ENCODE measurements at places on chromosomes 12 and 14.

DNA sequence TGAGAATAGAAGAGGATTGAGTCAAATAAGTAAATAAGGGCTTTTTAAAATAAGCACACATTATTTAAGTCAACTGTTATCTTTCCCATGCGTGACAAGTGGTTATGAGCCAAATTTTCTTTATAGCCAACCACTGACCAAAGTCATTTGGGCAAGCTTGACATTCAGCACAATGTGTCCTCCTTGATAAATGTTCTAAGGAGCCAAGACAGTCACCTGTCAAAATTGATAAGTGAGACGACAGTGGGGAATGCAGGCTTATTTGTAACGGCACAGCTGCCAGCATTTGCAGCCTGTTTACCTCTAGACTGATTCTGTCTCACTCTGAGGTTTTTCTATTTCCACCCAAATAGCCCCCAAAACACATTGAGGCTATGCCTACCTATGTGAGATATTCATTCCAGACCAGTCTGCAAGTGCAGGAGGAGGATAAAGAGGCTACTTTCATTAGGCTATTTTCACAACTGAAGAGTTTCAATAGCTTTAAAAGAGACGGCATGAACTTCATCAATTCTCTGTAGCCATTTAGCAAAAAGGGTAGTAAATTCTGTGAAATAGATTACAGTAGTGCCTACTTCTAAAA lies 339.5 kb downstream of the PDZRN4 start:
- DNase-seq = no peak

DNA sequence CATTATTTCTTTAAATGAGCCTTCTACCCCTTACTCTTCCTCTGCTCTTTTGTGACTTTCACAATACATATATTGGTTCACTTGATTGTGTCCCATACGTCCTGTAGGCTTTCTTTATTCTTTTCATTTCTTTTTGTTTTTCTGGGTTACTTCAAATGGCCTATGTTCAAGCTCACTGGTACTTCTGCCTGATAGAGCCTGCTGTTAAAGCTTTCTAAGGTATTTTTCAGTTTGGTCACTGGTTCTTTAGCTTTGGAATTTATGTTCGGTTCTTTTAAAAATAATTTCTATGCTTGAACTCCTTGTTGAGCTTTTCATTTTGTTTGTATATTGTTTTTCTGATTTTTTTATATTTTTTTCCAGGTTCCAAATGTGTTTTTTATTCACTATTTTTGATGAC lies 81.9 kb downstream of the E2F7 start:
- no peak for DNase-seq

DNA sequence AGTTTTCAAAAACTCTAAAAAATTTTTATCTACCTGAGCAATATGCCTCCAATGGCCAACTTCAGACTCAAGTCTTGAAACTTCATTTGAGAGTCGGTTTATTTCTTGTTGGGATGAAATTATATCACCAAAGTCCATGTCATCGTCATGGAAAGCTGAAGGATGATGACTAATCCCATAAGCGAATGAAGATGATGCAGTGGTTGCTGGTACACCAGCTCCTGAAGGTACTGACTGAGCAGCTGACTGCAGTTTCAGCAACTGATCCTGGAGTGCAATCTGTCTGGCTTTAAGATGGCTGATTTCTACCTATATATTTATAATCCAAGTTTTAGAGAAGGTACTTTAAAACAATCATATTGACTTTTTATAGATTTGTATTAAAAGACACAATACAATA lies 18.3 kb downstream of the TRIP11 start:
- no peak for DNase-seq

DNA sequence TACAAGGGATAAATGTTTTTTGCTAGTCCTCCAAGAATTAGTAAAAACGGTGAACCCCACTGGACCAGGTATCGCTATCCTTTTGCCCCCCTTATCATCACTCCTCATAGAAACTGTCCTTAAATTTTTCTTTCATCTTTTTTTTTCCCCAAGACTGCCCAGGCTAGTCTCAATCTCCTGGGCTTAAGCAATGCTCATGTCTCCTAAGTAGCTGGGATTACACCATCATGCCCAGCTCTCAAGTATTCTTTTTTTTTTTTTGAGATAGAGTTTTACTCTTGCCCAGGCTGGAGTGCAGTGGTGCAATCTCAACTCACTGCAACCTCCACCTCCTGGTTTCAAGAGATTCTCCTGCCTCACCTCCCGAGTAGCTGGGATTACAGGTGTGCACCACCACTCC lies 9.7 kb downstream of the IRF2BPL start:
- DNase-seq = no peak

DNA sequence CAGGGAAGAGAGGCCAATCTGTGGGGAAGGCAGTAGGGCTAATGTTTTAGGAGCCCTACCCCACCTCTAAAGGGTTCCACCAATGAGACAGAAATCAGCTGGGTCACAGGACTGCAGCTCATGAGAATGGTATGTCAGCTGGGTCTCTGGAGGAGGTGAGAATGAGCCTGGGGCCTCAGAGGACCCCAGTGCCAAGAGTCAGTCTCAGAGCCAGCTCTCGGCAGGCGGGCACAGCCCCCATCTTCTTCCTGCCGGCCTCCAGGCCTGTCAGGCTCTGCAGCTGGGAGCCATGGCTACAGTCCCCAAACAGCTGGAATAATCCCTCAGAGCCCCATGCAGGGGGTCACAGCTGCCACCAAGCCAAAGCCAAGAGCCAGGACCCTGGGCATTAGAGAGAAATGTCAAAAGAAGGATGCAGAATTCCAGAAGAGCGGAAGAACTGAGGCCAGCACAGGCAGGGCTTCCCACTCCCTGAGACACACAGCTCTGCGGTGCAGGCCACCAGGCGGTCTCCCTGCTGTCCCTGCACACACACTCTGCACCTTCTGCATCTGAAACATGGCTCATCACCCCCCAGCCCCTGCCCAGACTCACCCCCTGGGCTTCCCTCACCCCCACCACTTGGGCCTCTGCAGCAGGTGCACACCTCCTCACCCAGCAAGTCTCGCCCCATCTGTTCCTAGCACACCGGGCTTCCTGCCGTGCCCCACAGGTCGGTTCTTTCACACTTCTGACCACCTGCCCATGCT lies 26.0 kb downstream of the ITPK1 start:
- no peak for DNase-seq

GRCh38 chr14:75222208-75222701 lies 45.8 kb upstream of the TMED10 start:
- DNase-seq = peak; percentile 23

DNA sequence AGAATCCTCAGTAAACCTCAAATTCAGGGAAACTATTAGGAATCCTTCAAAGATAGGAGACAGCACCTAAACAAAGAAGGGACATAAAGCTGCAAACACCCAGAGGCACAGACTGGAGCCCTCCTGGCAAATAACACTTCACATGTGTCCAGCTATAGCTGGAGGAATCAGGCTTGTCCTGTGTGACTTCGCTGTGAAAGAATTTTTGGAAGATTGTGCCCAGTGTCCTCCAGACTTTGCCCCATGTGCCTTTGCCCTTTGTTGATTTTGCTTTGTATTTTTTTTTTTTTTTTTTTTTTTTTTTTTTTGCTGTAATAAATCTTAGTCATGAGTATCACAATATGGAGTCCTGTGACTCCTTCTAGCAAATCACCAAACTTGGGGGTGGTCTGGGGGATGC lies 136.8 kb downstream of the KCNH5 start:
- DNase-seq = no peak

- no peak for DNase-seq
These were observed 167.8 kb upstream of the HIF1A start for GRCh38 chr14:61527325-61528100.

DNA sequence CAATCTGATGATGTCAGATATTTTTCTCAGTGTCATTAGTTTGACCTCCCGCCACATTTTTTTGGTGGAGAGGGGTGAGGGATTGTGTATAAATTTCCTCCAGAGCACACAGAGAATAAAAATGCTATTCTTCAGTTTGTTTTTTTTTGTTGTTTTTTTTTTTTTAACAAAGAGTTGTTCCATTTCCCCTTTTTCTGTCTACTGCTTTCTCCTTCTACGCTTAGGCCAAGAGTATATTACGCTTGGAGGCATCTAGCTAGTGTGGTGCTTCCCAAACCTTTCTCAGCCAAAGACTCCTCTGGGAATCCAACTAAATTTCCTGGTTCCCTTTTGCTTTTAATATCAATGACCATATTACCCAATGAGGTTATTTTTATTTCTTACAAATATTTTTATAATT lies 465.6 kb downstream of the ZFP36L1 start:
- DNase-seq = no peak

GRCh38 chr14:51621654-51622053 lies 30.1 kb upstream of the FRMD6 start:
- no peak for DNase-seq

- DNase-seq = no peak
These were observed 20.9 kb upstream of the GNS start for GRCh38 chr12:64780132-64780530.

GRCh38 chr12:113642672-113643071 lies 171.0 kb upstream of the LHX5 start:
- no peak for DNase-seq

GRCh38 chr14:61894452-61895077 lies 132.3 kb downstream of the SNAPC1 start:
- no peak for DNase-seq

- no peak for DNase-seq
These were observed 137.8 kb upstream of the GSC start for GRCh38 chr14:94907626-94908261.

- no peak for DNase-seq
These were observed 233.9 kb downstream of the GXYLT1 start for GRCh38 chr12:41910578-41911320.

- no peak for DNase-seq
These were observed 101.7 kb upstream of the C14orf180 start for GRCh38 chr14:104477666-104478380.

- no peak for DNase-seq
These were observed 8.2 kb upstream of the FOXG1 start for GRCh38 chr14:28758253-28758884.

GRCh38 chr12:124376435-124376834 lies 81.5 kb downstream of the RFLNA start:
- DNase-seq = no peak

DNA sequence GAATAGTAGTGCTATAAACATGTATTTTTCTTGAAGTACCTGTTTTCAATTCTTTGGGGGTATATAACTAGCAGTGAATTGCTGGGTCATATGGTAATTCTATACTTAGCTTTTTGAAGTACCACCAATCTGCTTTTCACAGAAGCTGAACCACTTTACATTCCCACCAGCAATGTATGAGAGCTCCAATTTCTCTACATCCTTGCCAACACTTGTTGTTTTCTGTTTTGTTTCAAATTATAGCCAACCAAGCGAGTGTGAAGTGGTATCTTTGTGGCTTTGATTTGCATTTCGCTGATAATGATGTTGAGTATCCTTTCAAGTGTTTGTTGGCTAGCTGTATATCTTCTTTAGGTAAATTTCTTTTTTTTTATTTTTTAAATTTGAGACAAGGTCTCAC lies 95.7 kb downstream of the PAPLN start:
- DNase-seq = no peak

DNA sequence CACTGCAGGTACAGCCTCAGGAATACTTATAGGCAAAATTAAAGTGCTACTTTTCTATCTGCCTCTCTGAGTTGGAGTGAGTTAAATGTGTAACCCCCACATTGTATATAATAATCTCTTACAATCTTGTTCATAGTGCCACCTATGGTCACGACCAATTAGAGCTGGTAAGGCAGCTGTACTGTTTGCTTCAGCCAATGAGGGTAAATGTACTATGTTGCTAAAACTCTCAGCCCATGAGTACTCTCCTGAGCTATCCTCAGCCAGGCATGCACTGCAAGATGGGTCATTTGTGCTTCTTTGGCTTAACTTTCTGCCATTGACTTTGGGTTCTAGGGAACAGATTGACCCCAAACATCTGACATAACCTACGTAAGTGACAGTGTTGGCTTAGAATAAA lies 15.0 kb upstream of the MDM2 start:
- peak; percentile 44 for DNase-seq

- no peak for DNase-seq
These were observed 259.0 kb downstream of the CCDC59 start for GRCh38 chr12:82099216-82099615.

GRCh38 chr12:130280231-130280630 lies 57.5 kb upstream of the PIWIL1 start:
- DNase-seq = no peak

- no peak for DNase-seq
These were observed 92.3 kb downstream of the ERC1 start for GRCh38 chr12:1083151-1083888.

DNA sequence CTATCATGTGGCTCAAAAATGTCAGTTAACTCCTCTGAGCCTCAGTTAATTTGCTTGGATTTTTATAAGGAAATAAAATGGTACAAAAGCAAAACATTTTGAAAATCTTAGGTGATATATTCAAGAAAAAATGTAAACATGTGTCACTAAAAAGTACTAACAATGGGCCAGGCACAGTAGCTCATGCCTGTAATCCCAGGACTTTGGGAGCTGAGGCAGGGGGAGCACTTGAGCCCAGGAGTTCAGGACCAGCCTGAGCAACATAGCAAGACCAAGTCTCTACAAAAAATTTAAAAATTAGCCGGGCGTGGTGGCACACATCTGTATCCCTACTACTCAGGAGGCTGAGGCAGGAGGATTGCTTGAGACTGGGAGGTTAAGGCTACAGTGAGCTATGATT lies 25.7 kb downstream of the AQP6 start:
- no peak for DNase-seq

GRCh38 chr14:91424813-91425530 lies 7.4 kb upstream of the CCDC88C start:
- no peak for DNase-seq

GRCh38 chr12:25694072-25694471 lies 141.0 kb upstream of the LMNTD1 start:
- no peak for DNase-seq

DNA sequence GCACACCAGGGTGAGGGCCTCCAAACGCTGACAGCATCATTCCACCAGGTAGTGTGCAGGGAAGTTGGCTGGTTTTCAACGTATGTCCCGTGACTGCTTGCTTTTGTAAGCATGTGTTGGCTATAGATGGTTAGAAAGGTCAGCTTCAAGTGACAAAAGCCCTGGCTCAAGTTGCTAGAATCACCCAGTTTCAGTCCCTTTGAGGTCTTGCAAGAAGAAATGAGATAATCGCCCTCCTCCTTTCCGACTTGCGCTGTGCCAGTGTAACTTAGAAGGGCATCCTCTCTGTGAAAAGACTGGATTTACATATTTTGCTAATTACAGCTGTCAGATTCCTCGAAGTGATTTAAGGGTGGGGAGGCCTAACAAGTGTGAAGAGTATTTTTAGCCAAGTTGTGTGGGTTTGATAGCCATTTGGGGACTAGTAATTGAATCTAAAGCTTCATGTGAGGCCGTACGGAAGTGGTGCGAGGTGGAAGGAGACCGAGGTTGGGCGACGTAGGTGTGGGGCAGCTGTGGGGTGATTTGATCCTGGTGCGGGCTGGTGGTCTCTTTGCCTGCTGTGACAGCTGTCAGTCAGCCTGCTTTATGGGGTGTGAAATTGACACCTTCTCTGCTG lies 94.7 kb downstream of the CHST11 start:
- DNase-seq = no peak

DNA sequence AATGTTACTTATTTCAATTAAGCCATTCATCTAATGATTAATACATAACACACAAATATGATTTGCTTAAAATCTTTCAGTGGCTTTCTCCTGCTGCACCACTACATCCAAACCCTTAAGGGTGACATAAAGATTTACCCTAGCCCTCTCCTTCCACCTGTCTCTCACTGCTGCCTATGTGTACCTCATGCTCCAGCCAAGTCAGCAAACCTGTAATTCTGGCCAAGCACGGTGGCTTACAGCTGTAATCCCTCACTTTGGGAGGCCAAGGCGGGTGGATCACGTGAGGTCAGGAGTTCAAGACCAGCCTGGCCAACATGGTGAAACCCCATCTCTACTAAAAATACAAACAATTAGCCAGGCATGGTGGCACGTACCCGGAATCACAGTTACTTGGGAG lies 31.7 kb upstream of the CERS5 start:
- no peak for DNase-seq

- DNase-seq = no peak
These were observed 61.6 kb downstream of the RIN3 start for GRCh38 chr14:92575061-92575747.
